Heart left ventricle (tissue), 16 donors: ENCODE measurements at places on chromosomes 5 and 9. TPM values are rescaled to one million over a fixed set of nuclear protein-coding genes. Genes with fewer than 3 reads are reported as not detected.

DNA sequence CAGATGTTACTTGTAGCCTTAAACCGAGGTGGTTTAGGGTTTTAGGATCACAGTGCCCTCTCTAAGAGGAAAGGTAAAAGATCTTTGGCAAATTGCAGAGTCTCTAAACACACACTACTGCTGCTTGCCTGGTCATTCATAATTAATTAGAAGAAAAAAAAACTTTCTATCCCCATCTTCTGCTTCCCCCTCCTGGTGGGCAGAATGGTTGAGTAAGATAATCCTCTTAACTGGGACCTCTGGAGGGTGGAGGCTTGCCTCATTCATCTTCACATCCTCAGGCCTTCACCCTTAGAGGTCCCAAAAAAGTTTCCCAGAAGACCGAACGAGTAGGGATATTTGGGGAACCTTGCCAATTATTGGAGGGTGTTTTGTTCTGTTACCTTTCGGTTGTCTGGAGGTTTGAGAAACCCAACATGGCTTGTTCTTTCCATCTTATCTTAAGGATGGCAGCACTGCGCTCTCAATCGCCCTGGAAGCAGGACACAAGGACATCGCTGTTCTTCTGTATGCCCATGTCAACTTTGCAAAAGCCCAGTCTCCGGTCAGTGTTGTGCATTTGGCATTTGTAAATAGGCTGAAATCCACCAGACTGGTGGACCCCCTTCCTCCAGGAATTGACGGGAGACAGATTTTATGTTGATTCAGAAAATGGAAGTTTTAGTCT, 97.3 kb upstream of the DMRT1 start:
- no peak for DNase-seq

GRCh38 chr9:77978086-77978781, 53.4 kb downstream of the GNAQ start:
- DNase-seq, result no peak

- DNase-seq, result peak; percentile 29
These were observed 245.8 kb downstream of the TLE4 start for GRCh38 chr9:79817438-79818004.

Gene PCDHB11
- 2.8 TPM for total RNA-seq

Gene TMEM171
- total RNA-seq, result not detected

Gene SLC25A2
- total RNA-seq, result not detected

Gene TSSK1B
- not detected for total RNA-seq
